Adipocyte (in vitro differentiated cells): ENCODE measurements at places on chromosomes 12 and 14.
A peak's percentile ranks its signal among the peaks of the same experiment; 100 is the strongest.

GRCh38 chr12:62045211-62045610 is 215.0 kb upstream of the USP15 start:
- DNase-seq = peak; percentile 2

- DNase-seq = no peak
These were observed 321.6 kb downstream of the BCL11B start for GRCh38 chr14:98950353-98950895.

- peak; percentile 80 for DNase-seq
These were observed 506 bp downstream of the CRY1 start for GRCh38 chr12:107092669-107093416.

GRCh38 chr12:117897372-117898161 is 71.2 kb downstream of the KSR2 start:
- DNase-seq = no peak

- DNase-seq = no peak
These were observed 156.8 kb upstream of the AVPR1A start for GRCh38 chr12:63307849-63308248.

DNA sequence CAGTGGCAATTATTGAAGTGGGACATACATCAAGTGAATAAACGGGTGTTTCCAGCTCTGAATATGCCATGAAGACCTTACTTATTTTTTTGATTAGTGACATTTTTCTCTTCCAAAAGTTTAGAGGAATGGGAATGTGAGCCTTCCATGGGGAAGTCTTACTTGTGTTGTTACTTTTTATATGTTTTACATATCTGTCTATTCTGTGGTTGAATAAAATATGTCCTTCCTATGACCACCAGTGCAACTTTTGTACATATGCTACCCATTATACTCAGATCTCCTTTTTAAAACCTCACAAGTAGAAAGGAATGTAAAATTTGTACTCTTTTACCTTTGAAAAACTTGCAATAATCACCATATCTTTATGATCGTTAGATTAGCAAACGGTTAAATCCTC is 132.7 kb downstream of the MSRB3 start:
- DNase-seq = peak; percentile 25

DNA sequence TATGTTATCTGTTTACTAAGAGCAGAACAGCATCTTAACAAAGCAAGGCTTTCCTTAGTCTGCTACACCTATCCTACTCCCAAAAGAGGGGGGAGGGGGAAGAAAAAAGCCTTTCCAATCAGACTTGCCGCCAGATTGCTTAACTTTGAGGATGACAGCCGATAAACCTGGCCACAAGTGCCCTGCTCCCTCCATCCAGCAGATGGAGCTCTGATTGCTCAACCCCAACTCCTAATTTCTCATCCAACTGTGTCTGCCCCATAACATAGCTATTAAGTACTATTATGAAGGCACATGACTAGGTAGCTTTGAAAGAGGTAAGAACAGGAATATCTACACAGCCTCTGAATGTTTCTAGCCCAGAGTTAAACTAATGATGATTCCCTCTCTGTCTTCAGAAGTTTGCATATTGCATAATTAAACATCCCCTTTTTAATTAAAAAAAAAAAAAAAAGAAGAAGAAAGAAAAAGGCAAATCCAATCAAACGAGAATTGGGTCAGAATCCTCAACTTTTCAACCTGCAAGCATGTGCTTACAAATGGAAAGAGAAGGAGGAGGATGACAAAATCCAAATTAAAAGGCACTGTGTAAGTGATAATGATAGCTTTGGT is 247.4 kb downstream of the GALC start:
- peak; percentile 11 for DNase-seq

DNA sequence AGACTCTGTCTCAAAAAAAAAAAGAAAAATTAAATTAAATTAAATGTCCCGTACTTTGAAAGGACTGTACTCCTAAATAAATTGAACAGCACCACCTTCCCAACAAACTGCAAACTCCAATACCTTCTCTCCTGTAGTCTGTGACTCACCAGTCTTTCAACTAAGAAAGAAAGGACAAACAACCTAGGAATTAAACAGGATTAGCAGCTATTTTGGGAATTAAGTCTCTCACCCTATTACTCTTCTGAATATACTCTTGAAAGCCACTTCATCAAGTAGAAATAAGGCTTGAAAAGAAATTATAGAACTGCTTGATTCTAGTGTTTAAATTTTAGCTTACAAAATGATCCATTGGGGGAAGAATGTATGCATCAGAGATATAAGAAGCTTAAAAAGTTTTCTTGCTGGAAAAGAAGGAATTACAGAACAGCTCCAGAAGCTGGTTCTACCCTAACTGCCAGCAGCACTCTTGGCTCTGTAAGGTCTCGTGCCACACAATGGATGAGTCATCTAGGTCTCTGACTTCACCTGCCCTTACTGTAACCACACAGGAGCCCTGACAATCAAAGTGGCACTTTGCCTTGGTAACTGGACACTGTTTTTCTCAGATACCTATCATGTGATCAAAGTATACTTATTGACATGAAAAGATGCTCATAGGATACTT is 57.0 kb upstream of the CERS5 start:
- peak; percentile 39 for DNase-seq

DNA sequence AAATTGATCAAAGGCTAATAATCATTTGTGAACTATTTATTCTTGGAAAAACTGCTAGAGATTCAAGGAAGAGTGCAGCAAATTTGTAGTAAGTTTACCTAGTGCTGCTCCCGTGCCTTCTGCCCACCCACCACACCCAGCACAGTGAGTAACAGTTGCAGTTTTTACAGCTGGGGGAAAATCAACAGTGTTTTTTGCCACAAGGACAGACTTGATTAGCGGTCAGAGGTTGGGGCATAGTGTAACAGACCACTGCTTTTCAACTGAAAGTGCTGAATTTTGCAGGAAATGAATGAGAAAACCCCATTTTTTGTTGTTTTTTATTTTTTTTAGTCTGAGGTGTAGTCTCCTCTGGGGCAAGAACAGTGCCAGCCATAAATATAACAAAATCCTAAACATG is 7.5 kb upstream of the KLRK1 start:
- DNase-seq = no peak

DNA sequence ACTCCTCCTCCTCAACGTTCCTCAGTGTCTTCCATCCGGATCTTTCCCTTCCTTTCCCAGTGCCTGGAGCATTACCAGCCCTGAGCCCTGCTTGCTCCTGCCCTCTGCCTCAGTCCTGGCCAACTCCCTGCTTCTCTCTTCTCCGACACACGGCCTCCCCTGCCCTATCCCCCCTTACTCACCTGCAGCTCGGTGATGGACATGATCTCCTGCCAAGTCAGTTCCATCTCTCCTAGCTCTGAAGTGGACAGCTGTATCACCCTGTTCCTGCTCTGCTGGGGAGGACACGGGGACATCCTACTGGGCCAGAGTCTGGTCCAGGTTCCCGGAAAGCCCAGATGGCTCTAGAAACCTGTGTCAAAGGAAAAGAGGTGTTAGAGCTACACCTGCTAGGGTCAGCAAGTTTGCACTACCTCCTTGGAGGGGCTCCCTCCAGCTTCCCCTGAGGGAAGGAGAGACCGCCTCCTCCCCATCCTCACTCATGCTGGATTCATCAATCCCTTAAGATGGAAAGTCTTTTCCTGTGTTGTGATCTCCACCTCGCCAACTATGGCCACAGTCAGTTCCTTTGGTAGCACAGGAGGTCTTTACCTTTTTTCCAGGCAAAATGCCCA is 5.8 kb downstream of the NFE2 start:
- DNase-seq = no peak

- no peak for DNase-seq
These were observed 3.3 kb downstream of the P2RX2 start for GRCh38 chr12:132621657-132622435.

- DNase-seq = no peak
These were observed 186.6 kb upstream of the KRR1 start for GRCh38 chr12:75698052-75698451.

- peak; percentile 56 for DNase-seq
These were observed 482 bp downstream of the WDHD1 start for GRCh38 chr14:55026441-55026792.

DNA sequence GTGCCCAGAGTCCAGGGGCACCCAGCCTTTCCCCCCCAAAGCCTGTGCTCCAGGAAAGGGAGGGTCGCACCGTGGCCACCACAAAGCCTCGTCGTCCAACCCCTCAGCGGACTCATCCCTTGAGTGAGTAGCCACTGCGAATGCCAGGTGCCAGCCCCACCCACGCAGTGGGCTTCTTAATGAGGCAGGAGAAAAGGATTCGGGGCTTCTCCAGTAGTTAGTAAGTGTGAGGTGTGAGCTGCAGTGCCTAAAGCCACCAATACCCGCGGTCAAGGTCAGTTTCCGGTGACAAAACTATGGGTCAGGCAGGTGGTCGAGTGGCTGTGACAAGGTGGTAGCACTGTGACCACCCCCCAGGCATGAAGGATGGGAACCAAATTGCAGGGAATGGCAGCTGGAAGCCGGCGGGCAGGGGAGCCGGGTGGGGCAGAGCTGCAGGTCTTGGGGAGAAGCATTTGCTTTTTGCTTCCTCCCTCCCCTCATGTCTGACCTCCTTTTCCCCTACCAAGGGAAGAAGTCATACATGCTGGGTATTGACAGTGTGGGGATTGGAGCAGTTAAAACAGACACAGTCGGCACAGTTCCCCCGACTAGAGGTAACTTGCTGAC is 8.0 kb downstream of the RAN start:
- no peak for DNase-seq

- DNase-seq = no peak
These were observed 10.6 kb downstream of the BMP4 start for GRCh38 chr14:53946071-53946403.
